ENCODE measurements at places on chromosomes 7 and 10.

DNA sequence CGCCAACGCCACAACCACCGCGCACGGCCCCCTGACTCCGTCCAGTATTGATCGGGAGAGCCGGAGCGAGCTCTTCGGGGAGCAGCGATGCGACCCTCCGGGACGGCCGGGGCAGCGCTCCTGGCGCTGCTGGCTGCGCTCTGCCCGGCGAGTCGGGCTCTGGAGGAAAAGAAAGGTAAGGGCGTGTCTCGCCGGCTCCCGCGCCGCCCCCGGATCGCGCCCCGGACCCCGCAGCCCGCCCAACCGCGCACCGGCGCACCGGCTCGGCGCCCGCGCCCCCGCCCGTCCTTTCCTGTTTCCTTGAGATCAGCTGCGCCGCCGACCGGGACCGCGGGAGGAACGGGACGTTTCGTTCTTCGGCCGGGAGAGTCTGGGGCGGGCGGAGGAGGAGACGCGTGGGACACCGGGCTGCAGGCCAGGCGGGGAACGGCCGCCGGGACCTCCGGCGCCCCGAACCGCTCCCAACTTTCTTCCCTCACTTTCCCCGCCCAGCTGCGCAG lies 424 bp downstream of the EGFR start:
- no peak for DNase-seq

DNA sequence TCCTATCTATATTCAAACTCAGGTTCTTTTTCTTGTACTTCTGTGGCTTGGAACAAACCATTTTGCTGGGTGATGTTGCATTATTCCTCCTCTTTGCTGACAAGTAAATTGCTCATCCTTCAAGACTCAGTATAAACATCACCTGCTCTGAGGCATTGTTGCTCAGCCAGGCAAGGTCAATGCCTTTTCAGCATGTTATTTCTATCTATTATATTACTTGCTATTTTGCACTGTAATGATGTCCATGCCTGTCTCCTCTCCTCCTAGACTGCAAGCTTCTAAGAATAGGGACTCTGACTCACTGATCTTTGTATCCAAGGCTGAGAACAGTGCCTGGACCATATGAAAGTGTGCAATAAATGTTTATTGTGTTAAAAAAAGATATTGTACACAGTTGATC lies 293.8 kb downstream of the RNLS start:
- DNase-seq = no peak

GRCh38 chr10:95280637-95281036 lies 10.2 kb downstream of the PDLIM1 start:
- no peak for DNase-seq

- no peak for DNase-seq
Measured at GRCh38 chr10:124465777-124466488, 4.3 kb downstream of the LHPP start.

- no peak for DNase-seq
Measured at GRCh38 chr7:158947627-158948026, 91.3 kb downstream of the DYNC2I1 start.

DNA sequence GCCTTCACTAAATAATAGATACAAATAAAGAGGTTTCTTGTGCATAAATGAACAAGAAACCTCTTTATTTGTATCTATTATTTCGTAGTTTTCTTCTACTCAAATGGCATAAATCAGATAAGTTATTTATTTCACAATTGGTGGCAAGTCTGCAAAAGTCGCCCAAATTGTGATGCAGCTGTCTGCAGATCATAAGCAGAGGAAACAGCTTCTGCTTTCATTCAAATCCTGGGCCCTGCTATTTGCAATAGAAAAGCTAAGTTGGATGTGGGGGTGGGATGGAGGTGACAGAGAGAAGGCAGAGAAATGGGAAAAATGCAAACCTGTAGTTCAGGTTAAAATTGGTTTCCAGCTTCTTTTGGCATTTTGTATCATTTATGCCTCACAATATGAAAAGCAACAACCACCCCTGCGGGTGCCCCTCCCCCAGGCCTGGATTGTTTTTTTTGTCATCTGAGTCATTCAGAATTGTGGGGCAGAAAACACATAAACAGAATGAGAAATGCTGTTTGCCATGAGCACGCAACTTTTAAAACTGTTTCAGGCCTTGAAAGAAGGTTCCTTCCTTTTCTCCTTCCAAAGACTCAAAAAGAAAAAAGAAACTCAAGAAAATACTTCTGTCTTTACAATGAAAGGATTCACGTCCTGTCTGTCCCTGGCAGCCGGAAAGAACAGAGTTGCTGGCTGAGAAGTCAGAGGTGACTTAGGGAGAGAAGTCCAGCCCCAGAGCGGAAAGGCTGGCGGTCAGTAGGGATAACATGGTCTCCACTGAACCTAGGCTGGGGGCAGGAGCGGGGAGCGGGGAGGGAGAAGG lies 132.9 kb downstream of the BAMBI start:
- DNase-seq = no peak

DNA sequence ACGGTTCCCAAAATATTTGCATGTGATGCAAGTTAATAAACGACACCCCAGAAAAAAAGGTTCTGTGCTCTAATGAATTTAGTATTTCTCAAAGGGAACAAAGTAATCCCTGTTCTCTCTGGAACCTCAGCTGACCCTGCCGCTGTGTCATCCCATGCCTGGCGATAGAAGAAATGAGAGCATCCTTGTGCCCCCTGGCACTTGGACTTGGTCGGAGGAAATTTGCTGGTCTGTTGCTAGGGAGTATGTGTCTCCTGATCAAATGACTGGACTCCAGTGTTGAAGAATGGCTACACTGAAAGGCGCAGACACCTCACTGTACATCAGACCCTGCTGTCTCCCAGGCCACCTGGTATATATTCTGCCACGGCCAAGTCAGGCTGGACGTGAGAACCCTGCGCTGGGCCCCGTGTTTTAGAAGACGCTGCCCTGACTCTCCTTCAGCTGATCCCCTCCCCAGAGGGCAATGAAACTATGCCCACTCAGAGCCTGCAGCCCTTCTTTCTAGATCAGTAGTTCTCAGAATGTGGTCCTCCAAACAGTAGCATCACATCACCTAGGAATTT lies 67.2 kb downstream of the THNSL1 start:
- no peak for DNase-seq

GRCh38 chr7:90236721-90237289 lies 8.2 kb upstream of the CFAP69 start:
- DNase-seq = no peak

- DNase-seq = no peak
Measured at GRCh38 chr7:103791894-103792293, 197.6 kb downstream of the RELN start.

DNA sequence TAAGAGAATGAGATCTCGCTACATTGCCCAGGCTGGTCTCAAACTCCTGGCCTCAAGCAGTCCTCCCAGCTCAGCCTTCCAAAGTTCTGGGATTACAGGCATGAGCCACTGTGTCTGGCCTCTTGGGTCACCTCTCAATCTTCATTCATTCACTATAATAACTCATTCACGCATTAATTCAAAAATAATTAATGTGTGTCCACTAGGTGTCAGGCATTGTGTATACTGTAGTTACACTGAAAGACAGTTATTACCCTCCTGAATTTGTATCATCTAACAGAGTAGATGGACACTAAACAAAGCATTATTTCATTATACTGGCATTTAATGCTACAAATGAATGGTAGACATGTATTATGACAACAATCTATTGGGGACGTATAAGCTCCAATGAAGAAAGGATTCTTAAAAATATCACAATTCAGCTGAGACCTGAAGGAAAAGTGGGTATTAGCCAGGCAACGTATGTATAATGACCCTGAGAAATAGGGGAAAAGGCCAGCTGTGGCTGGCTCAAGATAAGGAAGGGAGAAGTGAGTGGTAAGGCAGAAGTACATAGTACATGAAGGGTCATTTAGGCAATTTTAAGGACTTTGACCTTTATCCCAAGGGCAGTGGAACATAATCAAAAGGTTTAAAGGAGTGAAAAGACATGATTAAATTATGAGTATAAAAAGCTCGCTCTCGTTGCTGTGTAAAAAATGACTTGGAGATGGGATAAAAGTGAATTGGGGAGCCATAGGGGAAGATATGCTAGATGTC lies 150.7 kb downstream of the BTAF1 start:
- DNase-seq = no peak

DNA sequence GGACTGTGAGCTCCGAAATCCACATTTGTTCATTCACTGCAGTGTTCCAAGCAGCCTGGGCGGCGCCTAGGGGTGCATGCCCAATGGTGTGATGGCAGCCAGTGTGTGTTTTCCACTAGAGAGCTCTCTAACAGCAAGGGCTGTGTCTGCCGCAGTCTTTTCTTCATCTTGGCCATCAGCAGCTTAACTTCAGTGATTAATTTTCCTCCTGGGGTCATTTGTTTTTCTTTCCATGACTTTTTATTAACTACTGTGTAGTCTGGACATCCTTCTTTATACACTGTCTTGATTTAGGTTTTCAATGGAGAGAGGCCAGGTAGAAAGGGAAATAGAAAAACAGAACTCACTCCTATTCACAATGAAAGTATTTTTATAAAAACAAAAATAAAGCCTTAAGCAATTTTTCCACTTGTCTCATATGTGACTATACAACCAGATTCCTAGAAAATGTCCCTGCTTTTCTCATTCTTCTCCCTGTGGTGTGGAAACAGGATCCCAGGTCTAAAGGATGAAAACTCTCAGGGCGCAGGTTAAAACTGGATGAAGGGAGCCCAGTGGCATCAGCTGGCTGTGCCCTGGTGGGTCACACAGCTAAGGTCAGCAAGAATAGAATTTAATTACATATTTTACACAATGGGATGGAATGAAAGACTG lies 176.8 kb downstream of the PKD1L1 start:
- DNase-seq = no peak

- no peak for DNase-seq
Measured at GRCh38 chr7:131603932-131604331, 47.5 kb upstream of the PODXL start.

DNA sequence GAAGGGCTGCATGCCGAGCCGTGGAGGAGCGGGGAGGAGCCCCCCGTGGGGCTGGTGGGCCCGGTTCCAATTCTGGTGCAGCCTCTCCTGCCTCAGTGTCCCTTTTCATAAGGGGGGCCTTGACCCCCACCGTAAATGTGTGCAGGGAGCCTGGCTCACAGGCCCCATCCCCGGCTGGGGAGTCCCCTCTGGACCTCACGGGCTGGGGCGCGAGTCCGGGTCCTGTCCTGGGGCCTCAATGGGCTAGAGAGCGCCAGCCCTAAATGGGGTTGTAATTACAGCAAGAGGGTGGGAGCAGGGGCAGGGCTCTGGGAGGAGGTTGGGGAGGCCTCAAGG lies 203.0 kb downstream of the ELFN1 start:
- no peak for DNase-seq

GRCh38 chr7:29354340-29354739 lies 159.8 kb downstream of the CHN2 start:
- no peak for DNase-seq

Data from stimulated activated CD8-positive, alpha-beta memory T cell treated with anti-CD3 and anti-CD28 coated beads, Interleukin-7, amount 100 ng/mL, for 1 hour (primary cell).